ENCODE measurements at places on chromosomes 11 and 22. TPM values are rescaled to one million over a fixed set of nuclear protein-coding genes. Genes with fewer than 3 reads are reported as not detected.

DNA sequence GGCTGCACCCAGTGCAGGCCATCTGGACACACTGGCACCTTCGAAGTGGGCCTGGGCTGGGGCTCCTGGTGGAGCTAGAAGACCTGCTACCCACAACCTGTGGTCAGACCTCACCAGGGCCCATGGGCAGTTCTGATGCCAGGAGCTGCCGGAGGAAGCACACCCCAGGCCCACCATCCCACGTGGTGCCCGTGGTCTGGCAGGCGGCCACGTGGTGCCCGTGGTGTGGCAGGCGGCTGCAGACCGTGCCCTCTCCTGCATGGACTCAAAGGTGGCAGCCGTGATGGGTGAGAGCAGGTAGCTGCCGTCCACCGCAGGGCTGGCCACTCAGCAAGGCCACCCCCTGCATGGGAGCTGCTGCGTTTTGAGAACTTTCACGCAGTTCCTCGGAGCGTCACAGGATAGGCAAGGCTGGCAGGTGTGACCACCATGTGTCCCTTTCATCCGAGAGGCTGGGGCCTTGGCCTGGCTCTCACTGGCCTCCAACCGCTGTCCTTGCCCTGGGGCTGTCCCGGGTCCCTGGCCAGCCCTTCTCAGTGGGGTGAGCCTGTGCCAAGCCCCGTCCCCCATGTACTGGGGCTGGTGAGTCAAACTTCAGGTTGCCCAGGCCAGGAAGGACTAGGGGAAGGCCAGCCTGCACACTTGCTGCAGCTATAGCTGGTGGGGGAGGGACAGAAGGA is 3.9 kb upstream of the IL17REL start:
- DNase-seq, result no peak

DAGLA gene
- total RNA-seq, result 2.9 TPM

POU2AF1 gene
- total RNA-seq, result not detected

DNA sequence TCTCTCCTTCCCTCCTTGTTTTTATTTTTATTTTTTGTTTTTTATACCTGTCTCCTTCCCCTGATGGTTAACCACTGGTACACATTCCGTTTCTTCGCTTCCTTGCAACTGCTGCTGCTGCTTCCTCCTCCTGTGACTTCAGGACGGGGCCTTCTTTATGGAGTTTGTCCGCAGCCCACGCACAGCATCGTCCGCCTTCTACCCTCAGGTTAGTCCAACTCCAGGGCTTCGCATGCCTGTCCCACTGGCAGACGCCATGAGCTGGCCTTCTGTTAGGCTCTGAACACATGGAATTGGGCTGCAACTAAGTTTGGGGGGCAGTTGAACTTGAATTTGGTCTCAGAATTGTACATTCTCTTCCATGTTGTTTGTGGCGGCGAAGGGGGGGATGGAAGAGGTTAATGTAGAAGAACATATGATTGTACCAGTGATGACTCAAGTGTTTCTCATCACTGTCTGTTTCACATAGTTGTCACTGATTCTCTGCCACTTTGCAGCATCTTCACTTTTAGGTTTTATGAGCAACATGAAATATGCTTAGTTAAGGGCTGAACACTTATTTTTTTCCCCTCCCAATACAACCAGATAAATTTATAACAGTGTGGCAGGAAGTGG is 83.0 kb upstream of the YWHAH start:
- DNase-seq, result no peak

- DNase-seq, result peak; percentile 41
Measured at GRCh38 chr11:73001615-73002014, 140.5 kb downstream of the FCHSD2 start.

DNA sequence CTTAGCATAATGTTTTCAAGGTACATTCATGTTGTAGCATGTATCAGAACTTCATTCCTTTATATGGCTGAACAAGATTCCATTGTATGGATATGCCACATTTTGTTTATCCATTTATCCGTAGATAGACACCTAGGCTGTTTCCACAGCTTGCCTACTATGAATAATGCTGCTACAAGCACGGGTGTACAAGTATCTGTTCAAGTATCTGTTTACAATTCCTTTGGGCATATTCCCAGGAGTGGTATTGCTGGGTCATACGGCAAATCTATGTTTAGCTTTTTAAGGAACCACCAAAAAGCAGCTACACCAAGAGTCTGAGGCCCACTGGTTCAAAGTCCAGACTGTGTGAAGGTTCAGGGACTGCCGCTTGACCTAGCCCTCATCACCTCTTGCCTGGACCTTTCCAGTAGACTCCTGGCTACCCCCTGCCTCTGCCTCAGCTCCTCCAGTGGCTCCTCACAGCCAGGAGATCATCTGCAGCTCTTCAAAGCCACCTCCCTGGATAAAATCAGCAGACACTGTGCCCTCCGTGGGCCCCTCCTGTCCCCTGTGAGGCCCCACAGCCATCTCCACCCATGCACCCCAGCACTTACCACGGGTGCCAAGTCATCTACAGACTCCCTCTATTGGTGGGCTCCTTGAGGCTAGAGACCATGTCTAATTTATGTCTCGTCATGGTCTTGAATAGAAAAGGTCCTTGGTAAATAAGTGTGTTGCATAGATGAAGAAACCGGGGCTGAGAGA is 160.3 kb downstream of the MN1 start:
- DNase-seq, result peak; percentile 60

- peak; percentile 32 for DNase-seq
Measured at GRCh38 chr11:28447226-28447625, 339.0 kb downstream of the METTL15 start.

- DNase-seq, result peak; percentile 12
Measured at GRCh38 chr11:115199481-115200069, 304.6 kb downstream of the CADM1 start.

DNA sequence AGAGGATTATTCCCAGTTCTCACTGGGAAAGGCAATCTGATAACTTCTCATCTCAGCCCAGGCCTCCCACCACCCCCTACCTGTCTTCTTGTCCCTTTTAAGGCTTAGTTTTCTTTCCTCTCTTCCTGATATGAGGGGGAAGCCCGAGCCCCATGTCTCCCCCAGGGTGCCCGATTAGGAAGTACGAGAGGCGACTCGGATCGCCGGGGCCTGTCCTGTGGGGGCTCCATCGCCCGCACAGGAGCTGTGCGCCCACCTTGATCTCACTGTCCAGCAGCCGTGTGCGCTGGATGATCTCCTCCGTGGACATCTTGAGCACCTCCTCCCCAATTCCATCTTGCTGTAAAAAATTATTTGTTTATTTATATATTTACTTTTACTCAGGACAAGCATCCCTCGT is 628 bp downstream of the PSMC3 start:
- DNase-seq, result no peak

EMID1 gene
- 4.0 TPM for total RNA-seq

DNA sequence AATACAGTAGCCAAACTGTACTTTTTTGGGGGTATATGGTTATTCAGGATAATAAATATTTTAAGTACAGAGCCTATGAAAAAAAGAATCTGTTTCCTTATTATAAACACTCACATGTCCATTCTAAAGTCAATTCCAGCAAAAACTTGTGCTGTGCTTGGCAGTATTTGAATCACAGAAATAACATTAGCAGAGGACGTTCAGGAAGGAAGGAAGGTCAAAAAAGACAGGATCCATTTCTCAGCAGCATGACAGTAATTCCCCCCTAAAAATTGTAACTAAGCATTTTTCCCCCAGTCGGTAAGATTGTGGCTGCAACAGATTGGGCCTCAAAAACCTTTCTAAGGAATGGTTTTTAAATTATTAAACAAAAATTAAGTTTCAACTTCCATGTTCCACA is 124.8 kb downstream of the ATG16L2 start:
- DNase-seq, result no peak

ART1 gene
- 2.7 TPM for total RNA-seq

DNA sequence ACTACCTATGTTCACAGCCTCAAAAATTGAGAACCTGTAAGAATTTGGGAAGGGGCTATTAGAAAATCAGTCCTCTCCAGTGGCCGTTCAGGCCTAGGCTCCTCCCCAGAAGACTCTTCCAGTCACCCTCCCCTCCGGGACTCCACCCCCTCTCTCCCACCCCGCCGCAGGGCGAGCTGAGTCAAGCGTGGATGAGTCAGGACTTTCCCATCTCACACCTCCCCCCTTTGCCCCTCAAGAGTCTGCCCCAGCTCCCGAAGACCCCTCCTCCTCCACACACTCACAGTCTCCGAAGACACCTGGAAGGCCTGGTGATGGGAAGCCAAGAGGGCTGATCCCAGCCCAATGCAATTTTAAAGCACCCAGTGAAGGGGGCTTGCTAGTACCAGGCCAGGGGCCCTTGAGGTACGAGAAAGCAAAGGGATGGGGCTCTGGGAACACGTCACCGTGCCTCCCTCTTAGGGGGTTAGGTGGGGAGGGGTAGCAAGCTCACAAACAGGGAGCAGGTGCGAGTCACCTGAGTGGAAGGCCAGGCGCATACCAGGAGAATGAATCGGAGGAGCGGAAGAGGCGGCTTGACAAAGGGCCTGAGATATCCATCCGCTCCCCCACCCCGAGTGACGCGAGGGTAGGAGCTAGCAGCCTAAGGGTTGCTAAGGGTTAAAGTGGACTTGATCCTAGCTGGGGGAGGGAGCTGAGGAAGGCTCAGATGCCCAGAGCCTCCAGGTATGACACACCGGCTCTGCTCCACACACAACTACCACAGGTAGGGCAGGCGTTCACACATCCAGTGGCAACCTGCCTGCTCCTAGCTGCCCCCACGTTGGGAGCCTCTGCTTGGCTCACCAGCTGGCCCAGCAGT is 13.6 kb downstream of the BCL9L start:
- peak; percentile 90 for DNase-seq

NADSYN1 gene
- 48.0 TPM for total RNA-seq

DNA sequence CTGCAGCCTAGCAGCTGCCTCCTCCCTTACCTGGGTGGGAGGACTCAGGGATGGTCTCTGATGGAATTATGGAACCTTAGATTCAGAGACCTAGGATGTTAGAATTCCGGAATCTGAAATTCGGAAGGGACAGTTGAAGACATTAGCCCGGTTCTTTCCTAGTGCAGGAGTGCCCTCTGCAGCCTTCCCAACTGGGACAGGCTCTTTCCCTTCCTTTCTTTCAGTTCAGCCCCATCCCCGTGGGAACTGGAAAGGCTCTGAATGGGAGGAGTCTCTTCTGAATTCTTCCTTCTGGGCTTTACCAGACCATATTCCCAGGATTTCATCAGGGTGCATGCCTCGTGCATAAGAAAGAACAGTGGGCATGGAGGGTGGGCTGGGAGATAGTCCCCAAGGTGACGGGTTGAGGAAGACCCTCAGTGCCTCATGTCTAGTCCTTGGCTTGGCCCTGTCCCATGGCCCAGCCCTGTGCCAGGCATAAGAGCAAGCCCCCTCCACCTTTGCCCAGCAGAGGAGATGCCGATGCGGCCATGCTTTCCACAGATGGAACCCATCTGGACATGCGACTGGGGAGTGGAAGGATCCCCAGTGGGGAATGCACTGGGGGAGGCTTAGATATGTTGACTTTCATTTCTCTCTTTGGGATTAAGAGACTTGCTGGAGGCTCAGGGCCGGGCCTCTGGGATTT is 14.4 kb downstream of the DNAJB13 start:
- no peak for DNase-seq

GRCh38 chr11:42251984-42252383 is 792.5 kb upstream of the LRRC4C start:
- DNase-seq, result no peak

CRYBA4 gene
- not detected for total RNA-seq

CCDC89 gene
- 3.5 TPM for total RNA-seq

GRCh38 chr22:48923996-48924395 is 903.7 kb downstream of the BRD1 start:
- no peak for DNase-seq

DNA sequence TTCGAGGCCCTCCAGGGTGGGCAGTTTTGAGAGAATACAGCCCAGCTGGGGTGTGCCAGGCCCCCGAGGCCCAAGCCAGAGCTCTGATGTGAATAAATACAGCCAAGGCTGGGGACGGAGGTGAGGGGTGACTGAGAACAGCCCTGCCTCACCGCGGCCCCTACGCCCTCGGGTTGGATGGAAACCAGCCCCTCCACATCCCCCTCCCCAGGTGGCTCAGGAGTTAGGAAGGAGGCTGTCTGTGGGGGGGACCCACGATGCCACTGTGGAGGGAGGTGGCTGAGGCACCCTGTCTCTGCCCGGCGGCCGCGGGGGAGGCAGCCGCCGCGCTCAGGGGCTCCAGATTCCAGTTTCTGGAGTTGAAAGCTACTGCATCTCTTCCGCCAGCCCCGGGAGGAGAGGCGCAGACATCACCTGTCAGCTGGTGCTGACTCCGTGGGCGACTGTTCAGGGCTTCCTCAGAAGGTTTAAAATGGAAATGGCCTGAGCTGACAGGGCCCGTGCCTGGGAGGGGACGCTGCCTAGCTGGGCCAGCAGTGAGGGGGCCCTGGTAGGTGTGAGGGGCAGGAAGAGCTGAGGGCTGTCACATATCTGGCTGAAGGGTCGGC is 1.4 kb downstream of the FLRT1 start:
- DNase-seq, result no peak

DNA sequence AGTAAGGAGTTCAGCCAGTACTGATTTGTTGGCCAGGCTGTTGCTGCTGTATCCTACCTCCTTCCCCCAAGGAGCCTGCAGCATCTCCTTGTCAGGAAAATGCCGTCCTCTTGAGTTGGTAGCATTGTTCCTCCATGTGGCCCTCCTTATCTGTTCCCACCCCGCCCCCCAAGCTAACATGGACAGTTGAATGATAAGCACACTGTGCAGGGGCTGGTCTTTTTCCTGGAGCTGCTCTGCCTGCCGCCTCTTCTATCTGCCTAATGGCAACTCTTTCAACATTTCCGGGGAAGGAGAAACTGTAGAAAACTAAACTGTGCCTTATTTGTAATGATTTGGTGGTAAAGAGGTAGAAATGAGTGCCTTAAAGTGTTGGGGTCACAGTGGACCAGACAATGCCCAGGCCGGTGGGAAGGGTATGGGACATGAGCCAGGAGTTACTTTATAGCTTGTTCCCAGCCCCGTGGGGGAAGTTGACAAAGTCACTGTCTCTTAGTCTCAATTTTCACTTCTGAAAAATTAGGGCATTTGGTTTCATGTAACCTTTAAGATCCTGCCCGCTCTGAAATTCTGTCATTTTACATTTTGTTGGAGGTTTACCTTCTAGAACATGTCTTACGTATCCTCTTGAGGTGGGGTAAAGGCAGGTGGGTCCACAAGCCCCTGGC is 4.5 kb downstream of the FAM118A start:
- DNase-seq, result no peak

MUC2 gene
- not detected for total RNA-seq

All from myocyte (in vitro differentiated cells).